ENCODE measurements at places on chromosomes 16 and 17. TPM values are rescaled to one million over a fixed set of nuclear protein-coding genes. Genes with fewer than 3 reads are reported as not detected.

DNA sequence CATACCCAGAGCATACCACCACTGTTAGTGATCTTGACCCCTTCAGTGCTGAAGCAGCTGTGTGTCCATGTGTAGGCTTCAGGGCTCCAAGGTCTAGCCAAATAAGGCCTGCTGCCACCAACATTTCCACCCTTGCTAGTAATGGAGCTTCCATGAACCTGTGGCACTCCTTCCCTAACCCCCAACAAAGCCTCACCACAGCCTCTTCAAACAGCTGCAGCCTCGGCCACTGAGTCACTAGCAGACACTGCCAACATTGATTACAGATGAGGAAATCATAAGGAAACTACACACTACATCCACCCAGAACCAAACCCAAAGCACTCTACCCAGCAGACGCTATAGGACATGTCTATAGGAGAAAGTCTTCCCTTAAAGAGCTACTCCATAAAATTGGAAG lies 610.7 kb downstream of the KCNJ2 start:
- no peak for DNase-seq

ALOX15 gene
- 0.14 TPM for polyA plus RNA-seq

DNA sequence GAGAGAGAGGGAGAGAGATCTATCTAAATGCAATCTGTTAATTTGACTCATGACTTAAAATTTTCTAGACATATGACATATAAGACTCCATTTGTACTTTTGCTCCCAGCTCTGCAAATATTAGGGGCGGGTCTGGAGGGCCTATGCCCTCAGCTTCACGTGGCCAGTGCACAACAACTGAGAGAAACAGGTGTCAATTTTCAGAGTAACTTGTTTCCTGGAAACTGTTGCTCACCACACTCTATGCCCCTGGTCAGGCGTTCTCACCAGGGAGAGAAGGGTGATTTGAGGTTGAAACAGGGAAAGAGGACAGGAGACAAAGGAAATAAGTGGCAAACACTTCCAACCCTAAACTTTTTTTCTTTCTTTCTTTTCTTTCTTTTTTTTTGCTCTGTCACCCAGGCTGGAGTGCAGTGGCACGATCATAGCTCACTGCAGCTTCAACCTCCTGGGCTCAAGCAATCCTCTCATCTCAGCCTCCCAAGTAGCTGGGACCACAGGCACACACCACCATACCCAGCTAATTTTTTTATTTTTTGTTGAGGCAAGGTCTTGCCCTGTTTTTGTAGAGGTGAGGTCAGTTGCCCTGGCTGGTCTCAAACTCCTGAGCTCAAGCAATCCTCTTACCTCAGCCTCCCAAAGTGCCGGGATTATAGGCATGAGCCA lies 270.0 kb downstream of the SLC39A11 start:
- DNase-seq = no peak

DNA sequence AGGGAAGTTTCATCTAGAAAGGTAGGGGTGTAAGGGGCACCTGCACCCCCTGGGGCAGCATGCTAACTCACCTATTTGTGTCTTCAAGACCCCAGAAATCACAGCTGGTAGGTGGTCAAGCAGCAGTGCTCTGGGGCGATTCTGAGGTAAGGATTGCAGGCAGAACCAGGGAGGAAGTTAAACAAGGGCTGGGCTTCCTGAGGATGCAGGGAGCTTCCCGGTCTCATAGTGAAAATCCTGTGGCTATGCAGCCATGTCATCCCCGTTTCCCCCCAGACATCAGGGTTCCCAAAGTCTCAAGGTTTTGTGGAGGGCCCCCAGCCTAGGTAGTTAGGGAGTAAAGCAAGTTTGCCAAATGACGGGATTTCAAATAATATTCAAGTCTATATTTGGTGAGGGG lies 78.5 kb downstream of the C16orf78 start:
- no peak for DNase-seq

HP gene
- 1.2 TPM for polyA plus RNA-seq

DNA sequence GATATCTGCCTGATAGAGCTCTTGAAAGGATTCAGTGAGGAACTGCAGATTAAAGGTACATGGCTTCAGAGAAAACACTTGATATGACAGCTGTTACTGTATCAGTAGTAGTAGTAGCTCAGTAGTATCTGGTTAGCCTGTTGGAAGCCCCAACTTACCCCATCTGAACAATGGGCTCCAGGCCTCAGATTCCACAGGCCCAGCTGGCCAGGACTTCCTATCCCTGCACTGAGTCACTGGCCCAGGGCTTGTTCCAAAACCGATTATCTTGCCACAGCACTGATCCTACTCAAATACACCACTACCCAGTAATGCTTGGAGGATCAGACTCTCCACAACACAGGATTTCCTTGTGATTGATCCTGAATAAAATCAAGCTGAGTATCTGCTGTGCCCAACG lies 32.6 kb downstream of the DCUN1D3 start:
- DNase-seq = no peak

LRRC46 gene
- 1.5 TPM for polyA plus RNA-seq

- no peak for DNase-seq
Observed at GRCh38 chr16:67016681-67017420, 12.1 kb upstream of the CBFB start.

GRCh38 chr17:4033751-4034251 lies 69.6 kb upstream of the ATP2A3 start:
- DNase-seq = no peak

SLC16A5 gene
- 11.2 TPM for polyA plus RNA-seq

GRCh38 chr16:48064971-48065370 lies 90.8 kb downstream of the ABCC12 start:
- DNase-seq = no peak

PABPN1L gene
- not detected for polyA plus RNA-seq

DNA sequence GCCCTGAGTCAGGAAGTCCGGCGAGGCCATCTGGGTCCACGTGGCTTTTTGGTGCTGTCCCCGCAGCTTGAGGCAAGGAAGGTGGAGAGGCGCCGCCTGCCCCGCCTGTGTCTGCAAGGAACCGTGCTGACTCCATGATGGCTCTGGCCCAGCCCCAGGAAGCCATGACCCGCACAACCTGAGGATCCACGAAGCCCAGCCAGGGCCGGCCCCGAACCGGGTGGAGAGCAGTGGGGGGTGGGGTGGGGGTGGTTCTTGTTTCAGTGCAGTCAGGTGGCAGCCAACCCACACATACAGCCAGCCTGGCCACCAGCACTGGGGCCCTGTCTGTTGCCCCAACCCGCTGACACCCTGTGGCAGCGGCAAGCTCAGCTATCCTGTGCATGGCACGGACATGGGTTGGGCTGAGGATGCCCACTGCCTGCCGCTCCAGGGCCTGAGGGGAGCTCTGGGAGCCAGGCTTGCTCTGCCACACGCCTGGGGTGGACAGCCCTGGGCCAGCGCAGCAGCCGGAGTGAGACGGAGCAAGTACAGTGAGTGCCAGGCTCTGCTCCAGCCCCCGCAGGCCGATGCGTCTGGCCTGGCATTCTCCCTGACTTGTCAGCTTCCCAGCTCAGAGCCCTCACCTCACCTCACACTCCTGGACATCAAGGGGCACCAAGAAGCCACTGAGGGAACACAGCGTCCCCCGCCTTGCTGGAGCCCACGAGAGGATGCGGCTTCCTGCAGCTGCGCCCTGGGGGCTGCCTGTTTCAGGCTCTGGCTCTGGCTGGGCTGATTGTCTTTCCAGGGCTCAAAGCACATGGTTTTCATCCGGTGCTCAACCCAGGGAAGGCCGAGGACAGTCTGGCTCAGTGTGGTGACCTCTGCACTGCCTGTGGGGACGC lies 68.8 kb downstream of the LMF1 start:
- DNase-seq = no peak

SMIM5 gene
- polyA plus RNA-seq = 6.9 TPM

DNA sequence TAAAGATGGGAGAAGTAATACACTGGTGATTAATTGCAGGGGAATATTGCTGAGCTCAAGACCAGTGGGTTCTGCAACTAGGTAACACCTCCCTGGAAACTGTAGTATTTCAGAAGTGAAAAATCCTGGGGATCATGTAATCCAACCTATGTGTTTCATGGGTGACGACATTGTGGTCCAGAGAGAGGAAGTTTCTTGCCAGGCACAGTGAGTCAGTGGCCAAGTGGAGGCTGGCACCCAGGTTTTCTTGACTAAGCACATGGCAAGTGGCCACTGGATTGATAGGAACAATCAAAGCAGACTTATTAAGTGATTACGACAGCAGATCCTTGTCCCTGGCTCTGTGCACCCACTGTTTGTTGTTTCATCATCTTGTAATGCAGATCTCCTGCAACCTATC lies 14.6 kb upstream of the CIITA start:
- DNase-seq = no peak

GRCh38 chr16:2610781-2611498 lies 71.4 kb upstream of the KCTD5 start:
- no peak for DNase-seq

- peak; percentile 11 for DNase-seq
Observed at GRCh38 chr17:58693208-58693607, 806 bp downstream of the RAD51C start.

- no peak for DNase-seq
Observed at GRCh38 chr16:1333149-1333812, at the start of gene BAIAP3. Gene BAIAP3, plus strand, starts transcription at chr16:1333645. Its CDS starts 4,905 bp downstream, at chr16:1338550.

DNA sequence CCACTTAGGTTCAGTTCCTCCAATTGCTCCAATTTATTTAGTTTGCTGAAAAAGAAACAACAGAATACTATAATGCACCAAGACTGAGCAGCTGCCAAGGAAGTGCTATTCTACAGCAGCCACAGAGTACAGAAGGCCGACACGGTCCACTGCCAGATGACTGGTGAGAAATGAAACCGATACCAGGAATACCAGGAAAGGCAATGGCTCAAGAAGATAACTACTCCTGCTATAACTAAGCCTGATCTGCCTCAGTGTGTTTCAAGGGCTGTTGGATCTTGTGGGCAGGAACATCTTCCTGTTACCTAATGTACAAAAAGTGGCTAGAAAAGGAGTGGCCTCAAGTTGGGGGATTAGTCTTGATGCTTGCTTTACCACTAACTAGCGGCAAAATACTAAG lies 32.8 kb downstream of the MARVELD3 start:
- DNase-seq = no peak

GRCh38 chr17:61650749-61651148 lies 59.7 kb upstream of the NACA2 start:
- no peak for DNase-seq

GRCh38 chr16:56667581-56668571 lies at the start of gene MT1G:
Gene MT1G, minus strand, starts transcription at chr16:56668065. Its CDS starts 72 bp downstream, at chr16:56667993.
- DNase-seq = no peak

- DNase-seq = no peak
Observed at GRCh38 chr17:76584427-76585032, 1.1 kb downstream of the ST6GALNAC2 start.

DNA sequence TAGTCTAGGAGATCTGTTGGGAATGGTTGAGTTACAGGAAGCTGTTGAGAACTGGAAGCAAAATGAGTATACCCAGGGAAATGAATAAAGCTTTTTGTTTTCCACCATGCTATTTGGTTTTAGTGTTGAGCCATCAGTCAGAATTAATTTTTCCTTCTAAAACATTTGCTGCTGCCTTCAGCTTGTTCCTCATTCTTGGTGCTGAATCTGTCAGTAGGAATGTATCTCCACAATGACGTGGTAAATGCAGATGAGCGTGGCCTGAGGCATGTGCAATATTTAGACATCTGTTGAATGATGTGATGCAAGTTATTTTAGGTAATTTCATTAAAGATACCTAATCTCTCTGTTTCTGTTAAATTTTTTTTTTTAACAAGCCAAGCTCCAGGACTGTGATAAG lies 10.9 kb downstream of the HAPSTR1 start:
- no peak for DNase-seq

DNA sequence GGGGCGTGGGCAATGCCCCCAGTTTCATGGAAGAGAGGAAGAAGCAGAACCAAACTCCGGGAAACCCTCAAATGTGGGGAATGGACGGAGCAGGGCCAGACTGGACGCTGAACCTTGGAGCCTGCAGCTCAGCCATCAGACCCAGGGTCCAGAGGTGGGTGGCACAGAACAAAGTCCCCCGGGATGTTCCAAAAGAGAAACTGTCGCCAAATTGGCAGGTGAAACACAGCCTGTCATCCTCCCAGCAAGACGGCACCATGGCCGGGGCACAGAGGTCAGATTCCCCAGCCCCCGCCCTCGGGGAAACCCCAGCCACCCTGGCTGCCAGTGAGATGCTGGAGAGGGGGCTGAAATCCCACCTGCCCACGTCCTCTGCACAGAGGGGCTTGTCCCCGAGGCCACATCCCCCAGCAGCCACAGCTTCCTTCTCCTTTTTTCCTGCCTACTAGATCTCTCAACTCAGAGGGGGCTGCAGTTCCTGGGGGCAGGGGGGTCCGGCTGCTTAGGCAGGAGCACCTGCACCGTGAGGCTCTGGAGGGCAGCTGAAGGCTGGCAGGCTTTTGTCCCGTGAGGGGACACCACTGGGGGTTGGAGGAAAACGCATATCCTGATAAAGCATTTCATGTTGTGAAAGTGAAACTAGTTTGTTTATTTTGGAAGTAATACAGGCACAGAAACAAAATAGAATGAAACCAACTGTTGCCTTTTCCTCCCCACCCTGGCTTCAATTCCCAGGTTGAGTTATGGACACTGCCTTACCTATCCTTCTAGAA lies 1.2 kb upstream of the SECTM1 start:
- DNase-seq = no peak

DNA sequence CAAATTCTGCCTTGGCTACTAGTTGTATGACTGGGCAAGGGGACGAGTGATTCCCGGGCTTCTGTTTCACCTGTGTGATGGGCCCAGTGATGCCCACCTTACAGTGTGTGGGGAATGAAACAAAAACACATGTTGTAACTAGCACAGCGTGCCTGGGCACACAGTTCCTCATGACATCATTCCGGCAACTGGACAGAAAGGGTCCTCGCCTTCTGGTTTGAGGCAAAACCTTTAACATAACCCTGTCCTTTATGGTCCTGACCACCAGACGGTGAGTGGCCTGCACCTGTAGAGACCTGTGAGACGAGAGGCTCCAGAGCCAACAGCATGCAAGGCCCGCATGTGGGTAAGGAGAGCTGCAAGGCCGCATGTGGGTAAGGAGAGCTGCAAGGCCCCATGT lies 7.7 kb upstream of the SLC38A8 start:
- no peak for DNase-seq

GRCh38 chr17:17051791-17052461 lies 9.7 kb downstream of the MPRIP start:
- no peak for DNase-seq

KRT32 gene
- polyA plus RNA-seq = not detected

DNA sequence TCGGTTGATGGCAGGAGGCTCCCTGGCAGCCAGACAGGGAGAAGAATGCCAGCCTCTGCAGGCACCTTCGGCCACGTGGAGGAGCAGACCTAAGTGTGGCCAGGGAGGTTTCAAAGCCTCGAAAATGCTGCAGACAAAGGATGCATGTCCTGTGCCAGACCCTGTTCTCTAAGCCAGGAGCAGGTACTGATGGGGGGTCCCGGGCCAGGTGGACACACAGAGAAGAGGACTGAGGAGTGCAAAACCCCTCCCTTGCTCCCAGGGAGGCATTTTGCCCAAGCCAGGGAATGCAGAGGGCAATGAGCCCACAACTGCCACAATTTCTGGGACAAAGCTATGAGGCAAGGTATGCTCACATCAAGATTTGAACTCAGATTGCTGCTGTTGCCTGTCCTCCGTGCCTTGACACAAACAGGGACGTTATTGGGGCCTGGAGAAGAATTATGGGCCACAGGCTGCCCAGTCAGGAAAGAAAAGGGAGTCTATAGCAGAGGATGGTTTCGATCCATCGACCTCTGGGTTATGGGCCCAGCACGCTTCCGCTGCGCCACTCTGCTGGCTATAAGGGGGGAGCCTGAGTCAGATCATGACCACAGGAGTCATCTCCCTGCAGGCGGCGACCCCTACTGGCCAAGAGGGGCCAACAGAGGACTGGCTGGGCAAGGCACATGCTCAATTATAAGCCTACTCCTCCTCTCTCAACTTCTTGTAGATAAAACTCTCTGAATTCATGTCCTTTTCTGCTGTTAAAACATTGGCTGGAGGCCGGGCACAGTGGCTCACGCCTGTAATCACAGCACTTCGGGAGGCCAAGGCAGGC lies 25.1 kb upstream of the FOXK2 start:
- DNase-seq = peak; percentile 91

GRCh38 chr17:12789481-12790248 lies at the start of gene ARHGAP44:
Gene ARHGAP44, plus strand, starts transcription at chr17:12789498. Its CDS starts 341 bp downstream, at chr17:12789839.
- DNase-seq = peak; percentile 67
